NCI-H1436 treated with DMSO at 0.1 percent for 48 hours (cell line): ENCODE measurements at places on chromosomes 3 and 15.

DNA sequence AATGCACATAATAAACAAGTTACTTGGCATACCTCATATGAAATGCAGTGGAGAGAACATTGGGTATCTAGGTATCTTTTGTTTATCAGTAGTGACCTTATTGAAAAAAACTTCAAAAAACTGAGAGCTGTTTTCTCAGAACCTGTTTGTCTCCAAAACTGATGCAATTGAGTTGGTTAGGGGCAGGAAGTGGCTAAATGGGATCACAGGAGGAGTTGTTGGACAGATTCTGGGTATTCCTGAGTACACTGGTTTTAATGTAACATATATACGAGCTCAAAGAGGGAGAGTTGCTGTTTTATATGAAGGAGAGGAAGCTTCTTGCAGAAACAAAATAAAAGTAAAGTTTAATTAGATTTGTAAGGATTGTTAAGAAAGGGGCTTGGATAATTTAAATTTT lies 159.5 kb downstream of the C3orf70 start:
- no peak for DNase-seq

- DNase-seq, result no peak
Measured at GRCh38 chr15:27043770-27044169, 72.8 kb downstream of the GABRG3 start.

DNA sequence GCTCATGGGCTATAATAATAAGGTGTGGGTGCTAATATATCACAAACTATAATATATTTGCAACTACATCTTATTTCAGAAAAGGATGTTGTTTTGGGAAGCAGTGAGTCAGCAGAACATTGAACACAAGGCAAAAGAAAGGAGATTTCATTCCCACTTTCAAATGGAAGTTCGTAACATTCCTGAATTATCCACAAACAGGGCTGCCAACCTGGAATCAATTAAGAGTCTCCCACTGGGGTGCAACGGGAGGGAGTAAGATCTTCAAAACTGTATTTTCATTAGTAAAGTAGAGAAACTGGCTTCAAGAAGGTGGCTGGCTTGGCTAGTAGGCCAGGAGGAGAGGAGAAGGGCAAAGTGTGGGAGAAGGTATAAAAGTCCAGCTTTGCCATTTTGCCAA lies 479.6 kb downstream of the CNTN3 start:
- no peak for DNase-seq

- DNase-seq, result no peak
Measured at GRCh38 chr15:39434751-39435238, 146.1 kb upstream of the THBS1 start.

DNA sequence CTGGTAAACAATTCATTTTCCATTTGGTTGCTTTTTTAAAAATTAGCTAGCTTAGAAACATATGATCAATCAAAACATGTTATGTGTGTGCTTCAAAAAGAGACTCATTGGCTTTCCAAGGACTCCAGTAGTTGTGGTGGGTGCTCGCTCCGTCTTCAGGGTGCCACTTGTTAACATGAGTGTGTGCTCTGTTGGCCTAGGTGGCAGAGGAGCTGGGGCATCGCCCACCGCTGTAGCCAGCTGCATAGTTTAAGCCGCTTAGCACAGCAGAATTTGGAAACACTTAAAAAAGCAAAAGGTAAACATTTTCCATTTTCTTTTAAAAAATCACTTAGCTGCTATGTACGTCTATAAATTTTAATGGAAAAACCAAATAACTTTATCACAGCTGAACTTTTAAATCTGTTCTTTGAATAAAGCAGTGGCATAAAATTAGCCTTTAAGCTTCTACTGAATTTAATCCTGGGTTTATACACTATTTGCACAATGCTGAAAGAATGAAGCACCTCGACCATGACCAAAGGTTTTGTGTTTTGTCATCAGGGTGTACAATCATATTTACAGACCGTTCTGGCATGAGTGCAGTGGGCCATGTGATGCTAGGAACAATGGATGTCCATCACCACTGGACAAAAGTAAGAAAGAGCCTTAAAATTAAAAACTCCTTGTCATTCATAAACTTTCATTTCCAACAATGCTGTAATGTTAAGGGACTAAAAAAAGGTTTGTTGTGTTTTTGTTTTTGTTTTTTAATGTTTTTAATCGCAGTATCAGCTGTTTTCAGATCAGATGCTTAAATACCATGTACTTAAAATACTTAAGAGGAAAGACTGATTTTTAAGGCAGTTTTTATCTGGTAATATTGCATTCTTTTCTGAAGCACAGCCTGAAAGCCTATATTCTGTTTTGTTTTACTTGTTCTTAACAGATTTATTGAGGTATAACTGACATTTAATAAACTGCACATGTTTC lies 57.9 kb downstream of the TCAIM start:
- no peak for DNase-seq

DNA sequence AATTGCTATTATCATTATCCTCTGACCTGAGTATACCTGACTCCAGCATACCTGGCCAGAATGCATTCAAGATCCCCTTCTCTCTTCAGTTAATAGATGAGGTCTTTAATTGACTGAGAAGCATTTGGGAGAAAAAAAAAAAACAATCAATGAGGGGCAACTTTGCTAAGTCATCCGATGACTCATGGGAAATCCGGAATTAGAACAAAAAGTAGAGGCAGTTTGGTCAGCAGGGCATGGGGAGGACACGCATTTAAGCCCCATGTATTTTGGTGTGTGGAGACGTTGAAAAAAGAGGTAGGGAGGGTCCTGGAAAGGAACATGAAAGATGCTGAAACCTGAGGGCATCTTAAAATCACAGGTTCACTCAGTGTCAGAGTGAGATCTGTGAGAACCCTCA lies 256.2 kb downstream of the RORA start:
- no peak for DNase-seq

GRCh38 chr15:61155741-61156700 lies 73.1 kb downstream of the RORA start:
- no peak for DNase-seq

DNA sequence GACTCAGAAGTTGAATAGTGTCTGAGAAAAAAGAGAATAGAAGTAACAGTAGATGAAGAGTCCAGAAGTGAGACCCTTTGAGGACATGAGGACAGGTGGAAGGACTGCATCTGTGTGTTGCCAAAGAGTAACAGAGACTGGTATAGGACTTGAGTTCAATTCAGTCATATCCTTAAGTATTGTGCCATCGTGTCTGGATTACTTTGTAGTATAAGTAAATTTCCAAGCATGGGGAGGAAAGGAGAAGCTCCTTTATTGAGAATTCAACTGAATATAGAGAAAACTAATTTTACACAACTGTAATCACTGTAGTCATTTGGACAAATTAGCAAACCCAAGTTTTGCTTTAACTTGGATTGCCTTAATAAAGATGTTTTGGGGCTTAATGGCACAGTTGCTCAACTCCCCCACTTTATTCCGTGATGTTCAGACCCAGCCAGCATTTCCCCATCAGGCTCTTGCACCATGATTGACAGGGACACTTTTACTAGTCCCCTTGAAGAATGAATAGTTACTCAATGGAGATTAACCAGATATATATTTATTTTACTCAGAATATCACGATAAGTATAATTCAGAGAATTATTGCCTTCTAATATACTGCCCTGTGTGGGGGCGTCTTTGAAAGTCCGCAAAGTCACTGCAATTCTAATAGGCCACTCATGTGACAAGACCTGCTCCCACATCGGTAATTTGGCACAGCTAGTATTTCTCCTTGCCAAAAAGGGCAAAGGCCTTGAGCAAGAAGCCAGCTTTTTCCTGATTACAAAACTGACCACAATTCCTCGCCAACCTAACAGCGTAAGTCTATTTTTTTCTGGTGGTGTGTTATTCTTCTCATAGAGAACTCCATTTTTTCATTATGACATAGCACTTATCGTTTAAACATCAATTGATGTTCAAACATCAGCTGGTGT lies 61.3 kb downstream of the PPARG start:
- no peak for DNase-seq
